ENCODE measurements at places on chromosomes 5 and 9.

- no peak for DNase-seq
These were observed 596 bp upstream of the FGFR4 start for GRCh38 chr5:177085985-177086653.

DNA sequence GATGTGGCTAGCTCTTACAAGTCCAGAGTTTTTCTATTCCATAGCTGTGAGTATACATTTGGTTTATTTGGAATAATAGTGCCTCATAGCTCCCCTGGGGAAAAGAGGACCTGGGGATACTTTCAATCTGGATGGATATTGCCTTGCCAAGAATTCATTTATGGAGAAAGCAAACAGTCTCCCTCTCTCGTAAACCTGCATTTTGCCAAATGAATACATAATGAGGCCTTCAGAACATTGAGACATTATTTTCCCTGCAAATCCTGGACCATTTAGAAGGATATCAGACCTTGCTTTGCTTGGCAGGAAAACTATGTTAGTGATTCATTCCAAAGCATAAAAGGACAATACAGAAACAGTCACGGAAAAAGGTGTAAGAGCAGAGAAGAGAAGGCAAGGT, 569.6 kb upstream of the BRINP1 start:
- no peak for DNase-seq

DNA sequence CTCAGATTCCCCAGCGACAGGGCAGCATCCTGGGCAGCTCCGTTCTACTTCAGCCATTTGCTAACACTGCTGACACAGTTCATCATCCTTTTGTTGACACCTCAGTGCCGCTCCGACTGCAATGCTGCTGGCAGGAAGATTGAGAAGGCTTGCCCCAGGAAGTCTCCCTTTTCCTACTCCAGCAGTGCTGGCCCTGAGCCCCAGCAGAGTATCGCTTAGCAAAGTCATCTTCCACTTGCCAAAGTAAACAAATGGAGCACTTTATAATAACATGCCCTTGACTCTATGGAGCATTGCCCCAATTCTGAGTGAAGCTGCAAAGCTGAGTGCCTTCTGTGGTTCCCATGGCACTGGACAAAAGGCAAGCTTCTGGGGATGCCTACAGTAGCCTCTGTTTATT, 32.2 kb downstream of the PRLR start:
- DNase-seq = peak; percentile 52

- DNase-seq = no peak
These were observed 21.5 kb upstream of the RALGPS1 start for GRCh38 chr9:126893079-126893478.

DNA sequence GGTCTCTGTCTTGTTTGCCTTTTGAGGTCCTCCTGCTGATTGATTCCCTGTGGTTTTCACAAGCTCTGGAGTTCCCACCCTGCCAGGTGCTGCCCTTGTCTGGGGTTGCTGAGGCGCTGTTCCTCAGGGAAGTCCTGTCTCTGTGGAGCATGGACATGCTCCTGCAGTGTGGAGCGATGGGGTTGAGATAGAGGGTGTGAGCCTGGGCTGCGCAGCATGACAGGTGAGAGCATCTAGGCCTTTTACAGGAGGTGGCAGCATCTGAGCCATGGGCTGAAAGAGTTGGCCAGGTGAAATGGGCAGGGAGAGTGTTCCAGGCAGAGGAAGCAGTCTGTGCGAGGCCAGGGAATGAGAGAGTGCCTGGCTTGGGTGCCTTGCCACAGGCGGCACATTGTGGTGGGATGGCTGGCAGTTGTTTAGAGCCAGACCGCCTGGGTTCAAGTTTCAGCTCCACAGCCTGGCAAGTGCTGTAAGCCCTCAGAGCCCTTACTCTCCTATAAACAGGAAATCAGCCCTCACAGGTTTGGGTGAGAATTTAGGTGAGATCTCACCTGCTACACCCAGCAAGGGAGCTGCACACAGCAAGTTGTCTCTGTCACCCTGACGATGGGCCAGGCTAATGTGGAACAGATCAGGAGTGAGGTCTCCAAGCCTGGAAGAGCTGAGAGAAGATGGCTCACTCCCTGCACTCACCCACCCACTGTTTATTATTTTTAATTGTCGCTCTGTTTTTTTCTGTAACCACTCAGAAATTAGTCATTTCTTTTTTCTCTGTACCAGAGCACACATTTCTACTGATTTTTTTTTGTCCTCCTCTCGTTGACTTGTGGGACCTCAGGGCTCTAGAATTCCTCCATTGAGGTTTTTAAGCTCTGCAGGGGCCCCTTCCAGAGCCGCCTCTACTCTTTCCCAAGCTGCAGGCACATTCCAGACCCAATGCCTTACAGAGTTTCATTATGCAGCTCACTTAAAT, 19.6 kb downstream of the TCOF1 start:
- no peak for DNase-seq

DNA sequence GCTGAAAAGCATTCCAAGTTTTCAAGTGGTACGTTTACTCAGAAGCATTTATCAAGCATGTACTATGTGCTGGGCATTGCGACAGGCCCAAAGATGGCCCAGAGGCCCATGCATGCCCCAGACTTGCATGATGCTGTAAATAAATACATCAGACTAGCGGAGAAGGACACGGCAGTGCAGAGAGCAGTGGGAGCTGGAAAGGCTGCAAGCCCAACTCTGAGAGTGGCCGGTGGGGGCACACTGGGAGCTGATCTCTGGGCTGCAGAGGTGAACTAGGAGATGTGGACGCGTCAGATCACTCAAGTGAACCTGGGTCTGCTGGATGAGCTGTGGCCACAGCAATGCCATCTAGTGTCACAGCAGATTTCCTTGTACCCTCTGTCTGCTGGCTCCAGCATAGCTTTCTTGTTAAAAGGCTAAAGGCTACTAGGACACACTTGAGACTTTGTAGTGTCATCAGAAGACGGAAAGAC, 246.9 kb downstream of the FANCC start:
- no peak for DNase-seq

DNA sequence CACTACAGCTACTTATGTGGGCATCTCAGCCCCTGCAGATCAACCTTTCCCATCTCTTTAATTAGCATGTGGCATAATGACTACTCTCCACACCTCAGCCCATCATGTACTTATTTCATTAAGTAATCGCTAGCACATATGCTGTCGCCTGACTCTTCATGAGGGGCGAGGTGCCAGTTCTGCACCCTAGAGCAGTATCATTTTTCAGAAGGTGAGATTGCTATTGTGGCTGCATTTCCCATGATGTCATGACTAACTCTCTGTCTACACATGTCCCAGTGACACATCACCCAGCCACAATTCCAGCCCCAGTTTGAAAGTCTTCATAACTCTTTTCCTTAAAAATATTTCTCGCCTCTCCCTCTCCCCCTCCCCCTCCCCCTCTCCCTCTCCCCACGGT, 7.6 kb upstream of the F2RL1 start:
- DNase-seq = no peak

- DNase-seq = no peak
These were observed 230.5 kb upstream of the DMAC1 start for GRCh38 chr9:8030095-8030494.

DNA sequence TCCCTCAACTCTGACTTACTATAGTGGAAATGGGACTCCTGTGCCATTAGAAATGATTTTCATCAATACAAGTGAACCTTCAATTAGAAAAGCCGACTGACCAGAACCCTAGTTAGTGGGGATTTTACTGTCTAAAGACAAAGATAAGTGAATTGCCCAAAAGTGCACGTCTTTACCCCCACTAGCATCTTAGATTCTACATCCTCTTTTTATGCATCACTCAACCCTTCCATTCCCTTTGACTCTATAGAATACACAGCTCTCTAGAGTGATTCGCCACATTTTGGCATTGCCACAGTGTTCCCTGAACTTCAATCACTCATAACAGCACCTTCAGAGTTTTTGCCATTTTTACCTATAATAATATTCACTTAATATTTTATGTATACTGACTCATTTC, 226.6 kb downstream of the EBF1 start:
- DNase-seq = no peak

DNA sequence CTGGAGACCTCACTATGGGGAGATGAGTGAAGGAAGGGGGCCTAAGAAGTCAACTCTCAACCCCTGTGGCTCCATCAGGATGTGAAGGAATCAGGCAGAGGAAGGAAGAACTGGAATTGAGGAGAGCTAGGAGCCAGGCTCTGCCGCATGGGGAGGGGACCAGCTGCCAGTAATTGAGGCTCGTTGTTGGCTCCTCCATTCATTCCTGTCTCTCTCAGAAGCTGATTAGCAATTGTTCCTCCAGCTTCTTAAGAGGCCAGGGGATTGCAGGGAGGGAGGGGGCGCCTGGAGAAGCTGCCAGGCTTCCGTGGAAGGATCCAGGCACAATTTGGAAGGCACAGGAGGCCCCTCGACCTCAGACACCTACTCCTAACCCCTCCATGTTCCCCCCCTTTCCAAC, 20.5 kb upstream of the TTLL11 start:
- no peak for DNase-seq

DNA sequence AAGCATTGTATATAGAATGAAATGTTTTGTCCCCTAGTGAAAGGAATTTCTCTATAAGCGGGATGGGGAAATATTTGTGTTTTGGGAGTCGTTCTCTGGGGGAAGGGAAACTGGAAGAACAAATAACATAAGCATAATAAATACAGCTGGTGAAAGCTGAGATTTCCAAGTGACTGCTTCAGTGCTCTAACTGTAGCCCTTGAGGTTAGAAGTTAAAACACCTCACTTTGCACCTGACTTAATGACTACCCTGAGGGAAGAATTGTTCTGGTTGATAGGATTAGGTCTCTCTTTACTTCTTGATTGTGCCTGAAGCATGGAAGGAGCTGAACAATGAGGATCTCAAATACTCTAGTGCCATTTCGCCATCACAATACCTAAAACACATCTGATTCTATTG, 307.4 kb downstream of the MAN2A1 start:
- DNase-seq = no peak
